ENCODE measurements at places on chromosomes 2 and 18.

DNA sequence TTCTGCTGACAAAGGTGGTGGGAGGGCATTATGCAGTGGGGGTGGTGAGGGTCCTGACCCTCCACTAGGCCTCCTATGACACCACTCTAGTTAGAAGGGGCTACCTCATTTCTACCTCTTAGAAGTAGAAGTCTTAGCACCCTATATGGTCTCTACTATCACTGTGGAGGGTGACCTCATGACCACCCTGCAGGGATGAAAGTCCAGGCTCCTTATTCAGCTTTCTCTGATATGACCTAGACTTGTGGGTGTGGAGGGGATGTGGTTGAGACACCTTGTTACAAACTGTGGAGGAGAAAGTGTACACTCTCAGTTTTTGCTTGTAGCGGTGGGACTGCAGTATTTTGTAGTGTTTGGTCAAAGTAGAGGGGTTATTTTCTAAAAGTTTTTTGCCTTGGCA lies 18.6 kb downstream of the TMEM182 start:
- DNase-seq: no peak

GRCh38 chr2:174756743-174757142 lies 7.5 kb downstream of the CHRNA1 start:
- no peak for DNase-seq

DNA sequence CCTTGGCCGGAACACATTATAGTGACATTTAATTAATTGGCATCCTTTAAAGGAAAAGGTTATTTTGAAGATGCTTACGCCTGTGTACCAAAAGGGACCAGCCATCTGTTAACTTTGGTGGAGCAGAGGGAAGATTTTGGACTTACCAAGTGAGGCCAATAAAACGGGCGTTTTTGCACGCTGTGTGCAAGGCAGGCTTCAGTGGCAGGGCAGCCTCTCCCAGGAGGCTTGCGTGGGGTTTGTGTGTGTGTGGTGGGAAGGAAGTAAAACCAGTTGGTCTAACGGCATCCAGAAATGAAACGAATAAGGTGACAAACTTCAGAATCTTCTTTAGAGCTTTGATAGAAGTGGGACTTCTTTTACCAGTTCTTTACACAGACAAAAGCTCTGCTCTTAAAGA lies 191.7 kb downstream of the PRKCE start:
- no peak for DNase-seq

DNA sequence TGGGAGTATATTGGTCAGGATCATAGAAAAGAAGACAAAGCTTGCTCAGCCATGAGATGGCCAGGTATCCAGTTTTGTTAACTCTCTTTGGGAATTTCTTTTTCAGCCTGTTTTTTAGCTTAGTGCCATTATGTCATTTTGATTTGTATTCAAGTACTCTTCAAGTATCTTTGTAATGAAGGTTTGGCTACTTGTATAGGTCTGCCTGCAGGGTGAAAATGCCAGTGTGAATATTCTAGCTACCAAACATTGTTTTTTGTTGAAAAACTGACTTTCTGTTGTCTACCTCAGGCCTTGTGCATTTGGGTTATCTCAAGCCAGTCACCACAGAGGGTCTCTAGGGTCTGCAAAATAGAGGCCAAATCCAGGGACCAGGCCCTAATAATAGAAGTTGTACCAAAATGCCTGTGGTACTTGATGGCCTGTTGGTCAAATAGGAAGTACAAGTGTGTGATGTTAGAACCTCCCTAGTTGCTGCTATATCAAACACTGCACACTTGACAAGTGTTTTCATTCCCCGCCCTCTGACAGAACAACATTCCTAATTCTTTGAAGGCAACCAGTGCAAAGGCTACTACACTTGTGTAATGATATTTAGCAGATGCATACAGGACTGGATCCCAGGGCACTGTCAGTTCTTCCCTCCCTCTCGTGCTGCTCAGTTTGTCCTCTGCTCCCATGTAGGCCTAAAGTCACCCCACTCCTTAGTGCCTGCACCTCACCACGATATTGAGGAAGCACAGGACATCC lies 36.4 kb downstream of the RNMT start:
- DNase-seq: no peak

DNA sequence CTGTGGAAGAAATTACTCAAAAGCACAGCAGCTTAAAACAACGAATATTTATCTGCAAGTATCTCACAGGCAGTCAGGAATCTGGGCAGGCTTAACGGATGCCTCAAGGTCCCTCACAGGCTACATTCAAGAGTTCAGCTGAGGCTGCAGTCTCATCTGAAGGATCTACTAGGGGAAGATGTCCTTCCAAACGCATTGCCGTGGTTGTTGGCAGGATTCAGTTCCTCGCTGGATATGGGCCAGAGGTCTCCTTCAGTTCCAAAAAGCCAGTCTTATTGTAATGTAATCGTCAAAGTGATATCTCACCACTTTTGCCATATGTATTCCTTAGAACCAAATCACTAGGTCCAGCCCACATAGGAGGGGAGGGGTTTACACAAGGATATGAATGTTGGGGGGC lies 98.2 kb upstream of the EPAS1 start:
- DNase-seq: no peak

- no peak for DNase-seq
Observed at GRCh38 chr2:201448701-201449100, 2.6 kb downstream of the TRAK2 start.

DNA sequence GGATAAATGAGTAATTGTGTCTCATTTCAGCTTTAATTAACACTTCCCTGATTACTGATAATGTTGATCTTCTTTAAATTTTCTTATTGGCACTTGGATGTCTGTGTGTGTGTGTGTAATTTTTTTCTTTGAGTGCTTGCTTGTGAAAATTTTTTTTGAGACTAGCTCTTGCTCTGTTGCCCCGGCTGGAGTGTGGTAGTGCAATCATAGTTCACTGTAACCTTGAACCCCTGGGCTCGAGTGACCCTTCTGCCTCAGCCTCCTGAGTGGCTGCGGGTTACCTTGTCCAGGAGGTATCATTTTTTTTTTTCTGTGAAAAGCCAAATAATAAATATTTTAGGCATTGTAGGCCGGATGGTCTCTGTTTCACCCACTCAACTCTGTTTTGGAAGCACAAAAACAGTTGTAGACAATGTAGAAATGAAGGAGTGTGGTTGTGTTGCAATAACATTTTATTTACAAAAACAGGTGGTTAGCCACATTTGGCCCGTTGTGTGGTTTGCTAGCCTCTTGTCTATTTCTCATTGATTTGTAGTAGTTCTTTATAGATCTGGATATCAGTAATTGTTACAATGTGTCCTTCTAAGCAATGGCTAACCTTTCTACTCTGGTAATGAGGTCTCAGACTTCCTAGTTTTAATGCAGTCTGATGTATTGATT lies 7.9 kb downstream of the IL1RL2 start:
- no peak for DNase-seq

DNA sequence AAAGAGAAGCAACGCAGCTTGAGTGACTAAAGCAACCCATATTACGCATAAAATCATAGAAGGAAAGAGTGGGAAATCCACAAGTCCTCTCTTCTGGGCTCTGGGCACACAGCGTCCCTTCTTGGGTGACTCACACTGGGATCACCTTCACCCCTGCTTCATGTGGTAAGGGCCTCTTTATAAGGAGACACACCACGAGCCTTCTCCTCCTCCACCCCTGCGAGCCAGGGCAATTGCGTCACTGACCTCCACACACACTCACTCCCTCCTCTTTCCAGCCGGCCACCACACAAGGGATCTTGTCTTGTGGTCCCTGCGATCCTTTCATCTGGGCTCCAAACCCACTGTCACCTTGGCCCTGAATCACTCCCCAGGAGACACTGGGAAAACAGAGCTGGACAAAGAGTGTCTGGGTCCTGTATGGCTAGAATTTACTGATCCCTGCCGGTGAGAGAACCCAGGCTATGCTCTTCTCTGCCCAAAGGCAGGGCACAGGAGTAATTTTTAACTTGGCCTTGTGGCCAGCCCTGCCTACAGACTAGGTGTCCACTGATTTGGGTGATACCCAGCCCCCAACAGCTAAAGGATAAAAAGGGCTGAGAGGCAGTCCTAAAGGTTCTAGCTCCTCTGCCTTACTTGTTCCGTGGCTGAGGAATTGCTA lies 35.3 kb downstream of the NHEJ1 start:
- no peak for DNase-seq

GRCh38 chr2:141805302-141805701 lies 325.5 kb downstream of the LRP1B start:
- no peak for DNase-seq

- no peak for DNase-seq
Observed at GRCh38 chr18:21177822-21178221, 64.2 kb upstream of the GREB1L start.

DNA sequence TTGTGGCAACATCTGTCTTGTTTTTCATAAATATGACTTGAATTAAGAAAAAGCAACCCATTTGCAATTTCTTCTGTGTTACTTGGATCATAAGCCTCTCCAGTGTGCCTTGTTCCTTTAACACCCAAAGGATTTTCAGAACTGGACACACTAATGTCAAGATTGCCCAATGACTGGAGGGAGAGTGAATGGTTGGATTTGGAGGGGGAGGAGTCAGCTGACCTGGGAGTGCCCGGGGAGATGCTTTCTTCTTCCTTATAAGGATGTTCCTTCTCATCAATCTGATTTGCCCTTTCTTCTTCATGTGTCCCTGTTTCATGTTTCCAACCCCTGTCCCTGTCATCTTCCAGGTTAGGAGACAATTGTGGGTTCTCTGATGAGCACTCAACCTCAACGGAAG lies 48.8 kb downstream of the ALPK2 start:
- no peak for DNase-seq

GRCh38 chr2:20806286-20806685 lies 16.6 kb downstream of the LDAH start:
- no peak for DNase-seq

GRCh38 chr2:126344493-126344892 lies 311.5 kb upstream of the GYPC start:
- no peak for DNase-seq

- no peak for DNase-seq
Observed at GRCh38 chr2:202169832-202170424, 68.5 kb downstream of the SUMO1 start.

DNA sequence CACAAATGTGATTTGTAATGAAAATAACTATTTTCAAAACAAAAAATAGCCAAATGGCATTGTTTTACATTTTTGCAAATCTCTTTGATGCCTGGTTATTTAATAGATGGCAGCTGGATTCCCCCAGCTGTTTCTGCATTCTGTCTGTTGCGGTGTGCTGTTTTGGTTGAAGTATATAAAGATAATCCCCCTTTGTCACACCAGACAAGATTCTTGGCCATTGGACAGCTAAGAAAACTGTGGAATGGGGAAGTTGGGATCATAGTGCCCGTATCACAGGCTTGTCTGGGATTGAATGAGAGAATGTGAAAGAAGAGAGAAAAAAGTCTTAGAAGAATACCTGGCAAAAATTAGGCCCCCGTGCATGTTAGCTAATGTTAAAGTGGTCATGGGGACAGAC lies 19.5 kb upstream of the LYPD6B start:
- DNase-seq: no peak

DNA sequence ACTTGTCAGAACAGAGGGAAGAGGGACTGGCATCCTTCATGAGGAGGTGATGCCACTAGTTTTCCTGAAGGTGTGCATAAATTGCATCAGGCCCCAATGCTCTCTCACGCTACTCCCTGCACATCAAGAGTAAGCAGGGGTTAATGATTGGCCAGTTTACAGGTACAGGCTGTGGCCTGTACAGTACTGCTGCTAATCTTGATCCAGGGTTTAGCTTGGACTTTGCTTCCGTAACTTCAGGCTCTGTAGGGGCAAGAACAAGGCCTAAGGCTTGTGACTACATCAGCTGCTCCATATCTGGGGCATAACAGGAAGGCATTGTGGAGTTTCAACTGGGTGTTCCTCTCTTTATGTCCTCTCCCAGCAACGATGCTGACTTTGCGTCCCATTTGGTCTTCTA lies 96.8 kb upstream of the FZD7 start:
- DNase-seq: no peak

GRCh38 chr18:12248926-12249720 lies 5.0 kb upstream of the CIDEA start:
- no peak for DNase-seq

DNA sequence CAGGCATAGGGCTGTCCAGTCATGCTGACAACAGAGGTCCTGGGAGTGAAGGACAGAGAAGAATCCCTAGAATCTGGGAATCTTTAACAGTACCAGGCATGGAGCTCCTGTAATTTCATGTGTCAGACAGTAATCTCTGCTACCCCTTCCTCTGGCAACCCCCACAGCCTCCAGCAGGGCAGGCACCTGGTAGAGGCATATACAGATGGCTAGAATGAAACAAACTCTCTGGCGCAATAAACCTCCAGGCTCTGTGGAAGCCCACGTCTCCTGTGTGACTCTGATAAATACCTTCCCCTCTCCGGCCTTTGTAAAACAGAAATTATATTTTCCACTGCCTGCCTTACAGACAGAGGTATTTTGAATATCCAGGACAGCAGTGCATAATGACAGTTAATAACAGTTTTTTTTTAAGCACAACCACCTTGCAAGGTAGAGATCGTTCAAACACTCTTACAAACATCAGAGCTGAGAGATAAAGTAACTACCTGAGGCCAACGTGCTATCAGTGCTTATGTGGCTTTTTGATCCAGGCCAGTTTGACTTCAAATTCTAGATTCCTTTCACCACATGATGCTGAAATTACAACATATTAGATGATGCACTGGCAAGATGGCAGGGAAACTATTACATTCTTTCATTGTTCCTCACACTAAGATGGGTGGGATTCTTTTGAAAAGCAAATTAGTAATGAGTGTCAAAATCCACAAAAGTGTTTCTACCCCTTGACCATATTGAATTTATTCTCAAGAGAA lies 47.7 kb upstream of the TMEM247 start:
- DNase-seq: no peak

DNA sequence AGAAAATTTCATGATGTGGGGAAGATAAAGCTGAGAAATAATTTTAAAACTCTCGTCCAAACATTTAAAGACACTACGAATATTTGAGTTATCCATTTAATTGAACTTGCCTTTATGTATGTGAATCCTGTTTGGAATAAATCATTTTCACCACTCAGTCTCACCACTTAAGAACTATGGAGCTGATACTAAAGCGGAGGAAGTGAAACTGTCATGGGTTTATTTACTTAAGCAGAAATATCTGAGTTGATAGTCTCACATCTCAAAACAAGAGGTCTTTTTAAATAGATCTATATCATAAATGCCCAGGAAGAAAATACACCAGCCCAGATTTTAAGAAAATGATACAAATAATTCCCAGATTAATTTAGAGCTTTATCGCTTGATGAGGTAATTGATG lies 532.4 kb downstream of the ZNF804A start:
- no peak for DNase-seq

Data from activated CD8-positive, alpha-beta memory T cell treated with anti-CD3 and anti-CD28 coated beads for 1 hour (primary cell).